ENCODE measurements at places on chromosomes 5 and 9.

GRCh38 chr9:129568560-129569501 is 52.1 kb downstream of the C9orf50 start:
- DNase-seq, result peak; percentile 71

DNA sequence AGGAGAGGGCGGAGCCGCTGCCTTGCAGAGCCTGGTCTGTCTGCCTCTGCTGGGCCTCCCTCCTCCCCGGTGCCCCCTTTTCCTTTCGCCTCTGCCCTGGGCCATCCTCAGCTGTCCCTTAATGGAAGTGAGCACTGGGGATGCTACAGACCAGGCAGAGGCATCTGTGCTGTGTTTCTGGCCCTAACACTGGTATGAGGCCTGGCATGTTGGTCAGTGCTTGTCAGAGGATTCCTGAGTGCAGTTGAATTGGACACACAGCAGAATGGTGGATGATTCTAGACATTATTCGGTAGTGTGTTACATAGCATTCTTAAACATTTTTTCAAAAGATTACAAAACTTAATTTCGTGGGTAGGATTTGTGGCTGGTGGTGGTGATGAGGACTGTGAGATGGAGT is 88.6 kb downstream of the EHMT1 start:
- DNase-seq, result no peak

GRCh38 chr5:143491646-143492045 is 88.2 kb upstream of the NR3C1 start:
- peak; percentile 62 for DNase-seq

GRCh38 chr5:158591301-158591863 is 508.3 kb downstream of the EBF1 start:
- DNase-seq, result peak; percentile 57

- no peak for DNase-seq
These were observed 259.2 kb downstream of the ARRDC3 start for GRCh38 chr5:91123901-91124300.

- DNase-seq, result peak; percentile 53
These were observed 701 bp downstream of the PARP8 start for GRCh38 chr5:50667023-50667652.

- DNase-seq, result no peak
These were observed 20.3 kb downstream of the PCSK5 start for GRCh38 chr9:75910731-75911130.
